CD8-positive, alpha-beta memory T cell (primary cell): ENCODE measurements at places on chromosomes 13 and 19. TPM values are rescaled to one million over a fixed set of nuclear protein-coding genes. Genes with fewer than 3 reads are reported as not detected.

ZNF575 gene
- 2.3 TPM for total RNA-seq

POU2F2 gene
- total RNA-seq: 47.9 TPM

PRTN3 gene
- total RNA-seq: not detected

ZNF729 gene
- not detected for total RNA-seq

FBL gene
- 682 TPM for total RNA-seq

KLF1 gene
- total RNA-seq: 0.84 TPM

GZMM gene
- 50.5 TPM for total RNA-seq

CCDC169 gene
- not detected for total RNA-seq

LRRC25 gene
- total RNA-seq: 0.26 TPM

IL4I1 gene
- 39.1 TPM for total RNA-seq

GNG7 gene
- total RNA-seq: 0.40 TPM

ATP8B3 gene
- 0.97 TPM for total RNA-seq

TYK2 gene
- total RNA-seq: 212 TPM

SLC10A2 gene
- total RNA-seq: not detected

CNN1 gene
- total RNA-seq: not detected

FCAR gene
- total RNA-seq: not detected

C13orf42 gene
- not detected for total RNA-seq

SPACA4 gene
- not detected for total RNA-seq

MEF2B gene
- 1.5 TPM for total RNA-seq

MARCHF2 gene
- 13.1 TPM for total RNA-seq

MIDN gene
- total RNA-seq: 39.8 TPM

CD33 gene
- 0.70 TPM for total RNA-seq

DENND1C gene
- 55.1 TPM for total RNA-seq

PRSS57 gene
- not detected for total RNA-seq

LILRB1 gene
- 1.3 TPM for total RNA-seq

TJP3 gene
- 1.5 TPM for total RNA-seq

TGFBR3L gene
- 7.7 TPM for total RNA-seq

SLITRK5 gene
- not detected for total RNA-seq

NLRP13 gene
- not detected for total RNA-seq

RNF113B gene
- total RNA-seq: not detected

LGALS4 gene
- 1.8 TPM for total RNA-seq

TLE6 gene
- 1.1 TPM for total RNA-seq

SERTM1 gene
- not detected for total RNA-seq

FFAR1 gene
- total RNA-seq: not detected

MEX3D gene
- total RNA-seq: 10.8 TPM

OR10H1 gene
- not detected for total RNA-seq

KIR2DL4 gene
- not detected for total RNA-seq

C19orf67 gene
- total RNA-seq: not detected

SIGLEC11 gene
- not detected for total RNA-seq

CYP4F11 gene
- not detected for total RNA-seq

ZNF296 gene
- 7.9 TPM for total RNA-seq

CEACAM5 gene
- total RNA-seq: not detected

NLRP4 gene
- total RNA-seq: not detected

GJA3 gene
- 0.85 TPM for total RNA-seq
